ENCODE measurements at places on chromosomes 7 and 10.

DNA sequence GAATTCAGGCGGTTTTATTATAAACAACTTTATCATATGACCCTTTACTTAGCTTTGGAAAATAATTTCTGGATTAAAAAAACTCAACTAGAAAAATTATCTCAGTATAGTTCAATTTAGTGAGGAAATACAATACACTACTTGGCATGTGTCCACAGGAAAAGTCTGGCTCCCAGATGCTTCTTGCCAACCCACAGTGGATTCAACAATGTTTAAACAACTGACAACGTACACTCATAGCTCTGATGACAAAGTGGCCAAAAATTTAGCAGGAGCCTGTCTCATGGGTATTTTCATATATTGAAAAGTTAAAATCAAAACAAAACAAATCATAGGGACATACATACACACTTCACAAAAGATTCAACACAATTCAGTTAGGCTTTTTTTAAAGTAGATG lies 158.8 kb downstream of the SKAP2 start:
- DNase-seq, result no peak

- no peak for DNase-seq
These were observed 67.7 kb downstream of the HK1 start for GRCh38 chr10:69345890-69346474.

GRCh38 chr7:57449904-57450303 lies at the start of gene ZNF716:
Gene ZNF716, plus strand, starts transcription at chr7:57450177. Its CDS starts 112 bp downstream, at chr7:57450289.
- DNase-seq, result no peak

DNA sequence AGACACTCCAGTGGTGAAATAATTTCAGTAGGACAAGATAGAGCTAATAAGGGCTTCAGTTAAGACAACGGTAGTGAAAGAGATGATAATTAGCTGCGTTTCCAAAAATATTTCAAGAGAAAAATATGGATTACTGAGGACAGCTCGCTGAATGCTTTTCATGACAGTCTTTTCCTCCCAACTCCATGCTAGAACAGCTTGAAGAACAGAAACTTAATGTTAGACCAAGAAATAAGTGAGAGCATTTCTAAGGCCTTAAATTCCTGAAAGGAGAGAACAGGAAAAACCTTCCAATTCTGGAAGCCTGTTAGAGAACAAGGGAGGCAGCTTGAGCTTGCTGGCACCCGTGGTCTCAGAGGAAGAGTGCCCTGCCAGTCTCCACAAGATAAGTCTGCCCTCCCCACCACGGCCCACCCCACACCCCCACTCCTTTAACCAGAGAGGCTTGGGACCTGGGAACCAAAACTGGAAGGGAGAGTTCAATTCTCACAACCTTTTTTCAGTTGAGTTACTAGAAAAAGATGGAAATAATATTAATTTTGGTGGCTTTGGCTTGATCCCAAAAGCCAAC lies 1148.0 kb upstream of the CELF2 start:
- no peak for DNase-seq

Measured in NCI-H187 (cell line).